ENCODE measurements at places on chromosomes 7 and 10.

- no peak for DNase-seq
Measured at GRCh38 chr7:127404286-127405072, 12.0 kb upstream of the ZNF800 start.

- DNase-seq = no peak
Measured at GRCh38 chr10:131650771-131651673, 249.8 kb upstream of the PPP2R2D start.

DNA sequence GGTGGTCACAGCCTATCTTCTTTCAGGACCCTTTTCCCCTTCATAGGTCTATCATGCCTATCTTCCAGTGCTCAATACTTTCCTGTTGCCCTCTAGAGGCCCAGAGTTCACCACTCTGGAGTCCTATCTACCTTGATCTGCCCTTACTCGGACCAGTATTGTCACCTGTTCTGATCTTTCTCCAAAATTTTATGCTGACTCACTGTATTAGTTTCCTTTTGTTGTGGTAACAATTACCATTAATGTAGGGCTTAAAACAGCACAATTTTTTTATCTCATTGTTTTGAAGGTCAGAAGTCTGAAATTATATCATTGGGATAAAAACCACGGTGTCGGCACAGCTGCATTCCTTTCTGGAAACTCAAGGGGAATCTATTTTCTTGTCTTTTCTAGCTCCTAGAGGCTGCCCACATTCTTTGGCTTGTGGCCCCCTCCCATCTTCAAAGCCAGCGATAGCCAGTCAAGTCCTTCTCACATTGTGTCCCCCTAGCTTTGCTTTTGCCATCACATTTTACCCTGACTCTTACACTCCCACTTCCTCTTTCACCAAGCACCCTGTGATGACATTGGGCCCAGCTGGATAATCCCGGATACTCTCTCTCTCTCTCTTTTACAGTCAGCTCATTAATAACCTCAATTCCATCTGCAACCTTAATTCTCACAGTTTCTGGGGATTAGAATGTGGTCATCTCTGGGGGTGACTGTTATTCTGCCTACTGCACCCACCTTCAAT is 54.6 kb downstream of the TFAM start:
- no peak for DNase-seq

GRCh38 chr7:2165239-2165609 is 67.5 kb downstream of the MAD1L1 start:
- DNase-seq = no peak

DNA sequence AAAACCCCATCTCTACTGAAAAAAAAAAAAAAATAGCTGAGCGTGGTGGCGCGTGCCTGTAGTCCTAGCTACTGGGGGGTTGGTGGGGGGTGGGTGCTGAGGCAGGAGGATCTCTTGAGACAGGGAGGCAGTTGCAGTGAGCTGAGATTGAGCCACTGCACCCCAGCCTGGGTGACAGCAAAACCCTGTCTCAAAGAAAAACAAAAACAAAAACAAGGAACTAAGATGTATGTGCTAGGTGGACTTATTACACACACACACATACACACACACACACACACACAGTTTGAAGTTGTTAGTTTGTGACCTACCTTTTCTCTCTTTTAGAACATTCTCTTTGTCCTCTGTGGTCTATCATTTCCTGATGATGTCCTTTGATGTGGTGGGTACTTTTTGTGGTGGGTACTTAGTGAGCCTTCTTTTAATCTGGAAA is 53.5 kb downstream of the EXOC6 start:
- peak; percentile 84 for DNase-seq

GRCh38 chr10:5828725-5829124 is 15.5 kb upstream of the GDI2 start:
- DNase-seq = no peak

DNA sequence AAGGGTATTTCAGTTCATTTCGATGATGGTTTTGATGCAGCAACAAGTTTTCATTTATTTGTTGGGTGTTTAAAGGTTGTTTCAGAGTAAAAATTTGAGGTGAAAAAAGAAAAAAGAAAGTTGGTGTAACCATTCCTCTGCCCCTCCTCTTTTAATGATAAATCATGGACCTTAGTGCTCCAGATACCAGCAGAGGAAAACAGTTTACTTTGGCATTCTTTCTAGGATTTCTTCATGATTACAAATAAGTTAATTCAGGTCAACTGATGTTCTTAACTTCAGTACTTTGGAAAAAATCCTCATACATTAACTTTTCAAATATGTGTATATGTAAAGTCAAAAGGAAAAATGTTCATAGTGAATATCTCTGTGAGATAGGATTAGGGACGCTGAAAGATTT is 2.0 kb upstream of the RBP4 start:
- DNase-seq = no peak

DNA sequence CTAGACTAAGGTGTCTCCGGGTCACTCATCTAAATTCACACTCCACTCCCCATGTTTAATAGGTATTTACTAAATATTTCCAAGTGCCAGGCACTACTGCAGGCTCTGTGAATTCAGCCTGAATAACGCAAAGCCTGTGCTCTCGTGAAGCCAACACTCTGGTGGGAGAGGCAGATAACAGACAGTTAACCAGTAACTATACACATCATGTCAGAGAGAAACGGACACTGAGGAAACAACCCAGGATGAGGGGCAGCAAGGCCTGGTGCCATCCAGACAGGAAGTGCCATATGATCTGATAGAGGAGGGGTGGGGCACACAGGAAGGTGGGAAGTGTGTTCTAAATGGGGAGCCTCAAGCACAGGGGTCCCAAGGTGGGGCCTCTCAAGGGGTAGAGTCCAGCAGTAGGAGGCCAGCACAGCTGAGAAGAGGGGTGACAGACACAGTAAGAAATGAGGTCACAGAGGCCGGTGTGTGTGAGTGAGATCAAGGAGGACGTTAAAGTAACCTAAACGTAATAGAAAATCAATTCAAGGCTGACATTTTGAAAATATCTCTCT is 85.3 kb downstream of the LARP4B start:
- DNase-seq = no peak

DNA sequence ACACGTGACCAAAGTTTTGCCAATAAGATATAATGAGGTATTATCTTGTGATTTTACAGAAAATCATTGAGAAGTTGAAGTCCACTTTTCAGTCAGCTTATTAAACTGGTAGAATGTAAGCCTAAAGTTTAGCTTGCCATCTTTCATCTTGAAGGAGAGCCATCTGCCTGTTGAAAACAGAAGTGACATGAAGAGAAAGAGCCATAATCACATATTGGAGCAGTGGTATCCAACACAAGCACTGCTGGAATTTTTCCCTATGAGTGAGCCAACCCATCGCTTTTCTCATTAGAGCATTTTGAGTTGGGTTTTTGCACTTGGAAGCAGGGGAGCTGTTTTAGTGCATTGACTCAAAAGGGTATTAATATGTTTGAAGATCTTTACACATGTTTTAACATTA is 117.6 kb upstream of the FERD3L start:
- no peak for DNase-seq

Measured in central memory CD4-positive, alpha-beta T cell (primary cell).